ENCODE measurements at places on chromosomes 1 and 21. TPM values are rescaled to one million over a fixed set of nuclear protein-coding genes. Genes with fewer than 3 reads are reported as not detected.

Gene LELP1
- polyA plus RNA-seq = not detected

Gene SELENBP1
- polyA plus RNA-seq = 97.9 TPM

Gene COL6A2
- 201 TPM for polyA plus RNA-seq

DNA sequence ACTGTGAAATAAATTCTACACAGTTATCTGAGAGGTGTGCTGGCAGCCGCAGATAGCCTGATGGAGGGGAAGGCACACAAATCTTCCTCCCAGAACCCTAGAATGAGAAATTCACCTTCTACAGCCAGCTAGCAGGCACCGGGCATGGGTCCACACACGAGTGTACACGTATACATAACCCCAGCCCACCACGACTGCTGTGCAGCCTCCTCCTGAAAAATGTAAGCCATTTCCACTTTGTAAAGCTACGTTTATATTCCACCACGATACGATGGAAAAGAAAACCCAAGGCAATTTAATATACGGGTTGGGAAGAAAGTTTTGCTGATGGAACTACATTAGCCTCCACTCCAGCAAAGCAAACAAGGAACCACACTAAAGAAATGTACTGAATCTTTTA lies 1.8 kb downstream of the BTG3 start:
- no peak for DNase-seq

DNA sequence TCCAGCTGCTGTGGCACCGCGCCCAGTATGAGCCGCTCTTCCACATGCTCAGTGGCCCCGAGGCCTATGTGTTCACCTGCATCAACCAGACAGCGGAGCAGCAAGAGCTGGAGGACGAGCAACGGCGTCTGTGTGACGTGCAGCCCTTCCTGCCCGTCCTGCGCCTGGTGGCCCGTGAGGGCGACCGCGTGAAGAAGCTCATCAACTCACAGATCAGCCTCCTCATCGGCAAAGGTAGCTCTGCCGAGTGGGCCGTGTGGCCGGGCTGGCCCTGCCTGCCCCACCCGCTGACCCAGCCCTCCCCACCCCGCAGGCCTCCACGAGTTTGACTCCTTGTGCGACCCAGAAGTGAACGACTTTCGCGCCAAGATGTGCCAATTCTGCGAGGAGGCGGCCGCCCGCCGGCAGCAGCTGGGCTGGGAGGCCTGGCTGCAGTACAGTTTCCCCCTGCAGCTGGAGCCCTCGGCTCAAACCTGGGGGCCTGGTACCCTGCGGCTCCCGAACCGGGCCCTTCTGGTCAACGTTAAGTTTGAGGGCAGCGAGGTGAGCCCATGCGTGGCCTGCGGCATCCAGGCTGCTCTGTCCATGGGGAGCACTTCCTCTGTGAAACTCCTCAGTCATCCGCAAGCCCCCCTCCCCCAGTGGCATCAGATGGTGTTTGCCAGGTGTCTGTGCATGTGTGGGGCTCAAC lies 64.2 kb downstream of the PIK3CD start:
- DNase-seq = no peak

GRCh38 chr1:77394166-77394565 lies 112.3 kb downstream of the AK5 start:
- no peak for DNase-seq
